ENCODE measurements at places on chromosomes 4 and X. TPM values are rescaled to one million over a fixed set of nuclear protein-coding genes. Genes with fewer than 3 reads are reported as not detected.

GRCh38 chr4:85555206-85555605 lies 80.3 kb downstream of the ARHGAP24 start:
- DNase-seq: peak; percentile 58

GRCh38 chr4:68724426-68724825 lies 54.0 kb upstream of the UGT2B15 start:
- DNase-seq: no peak

DNA sequence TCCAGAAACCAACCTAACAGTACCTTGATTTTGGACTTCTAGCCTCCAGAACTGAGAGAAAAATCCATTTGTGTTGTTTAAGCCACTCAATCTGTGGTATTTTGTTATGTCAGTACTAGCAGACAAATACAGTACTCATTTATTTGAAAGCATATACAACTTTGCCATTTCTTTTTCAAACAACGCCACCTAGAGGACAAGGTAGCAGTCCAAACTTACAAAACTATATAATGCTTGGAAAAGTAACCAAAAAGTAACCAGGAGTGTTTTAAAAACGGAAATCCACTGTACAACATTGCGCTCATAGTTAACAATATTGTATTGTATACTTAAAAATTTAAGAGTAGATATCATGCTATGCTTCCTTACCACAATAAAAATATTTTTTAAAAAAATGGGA lies 37.0 kb upstream of the FGF13 start:
- no peak for DNase-seq

GRCh38 chr4:14743172-14743571 lies 259.1 kb upstream of the CPEB2 start:
- DNase-seq: no peak

DNA sequence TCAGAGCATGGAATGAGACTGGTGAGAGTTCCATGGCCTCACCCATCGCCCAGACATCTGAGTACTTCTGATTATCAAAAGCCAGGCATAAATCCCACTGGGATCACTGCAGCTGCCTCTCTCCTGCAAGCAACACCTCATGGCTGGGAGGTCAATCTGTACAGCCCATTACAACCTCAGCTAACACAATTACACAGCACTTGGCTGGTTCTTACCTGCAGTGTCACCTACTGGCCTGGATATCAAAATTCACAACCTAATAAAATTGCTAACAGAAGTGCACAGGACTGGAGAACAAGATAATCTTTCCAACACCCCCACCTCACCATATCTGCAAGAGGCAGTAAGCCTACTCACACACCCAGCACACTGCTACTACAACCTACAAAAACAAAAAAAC lies 341.7 kb upstream of the NDST3 start:
- no peak for DNase-seq

DNA sequence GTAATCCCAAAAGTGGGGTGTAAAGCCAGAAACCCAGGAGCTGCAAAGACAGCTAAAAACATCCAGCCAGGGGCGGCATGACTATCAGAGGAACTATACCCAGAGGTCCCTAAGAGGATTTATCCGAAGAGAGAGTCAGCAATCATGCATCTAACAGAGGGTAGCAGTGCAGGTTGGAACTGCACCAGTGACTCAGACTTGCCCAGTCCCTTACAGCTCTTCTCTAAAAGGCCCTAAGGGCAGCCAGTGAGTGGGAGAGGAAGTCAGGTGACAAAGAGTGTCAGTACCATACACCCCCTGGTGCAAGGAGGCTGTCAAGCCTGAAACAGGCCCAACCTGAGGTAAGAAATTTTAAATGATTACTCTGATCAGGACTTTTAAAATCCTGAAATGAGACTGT lies 88.1 kb downstream of the CAMK2D start:
- no peak for DNase-seq

DNA sequence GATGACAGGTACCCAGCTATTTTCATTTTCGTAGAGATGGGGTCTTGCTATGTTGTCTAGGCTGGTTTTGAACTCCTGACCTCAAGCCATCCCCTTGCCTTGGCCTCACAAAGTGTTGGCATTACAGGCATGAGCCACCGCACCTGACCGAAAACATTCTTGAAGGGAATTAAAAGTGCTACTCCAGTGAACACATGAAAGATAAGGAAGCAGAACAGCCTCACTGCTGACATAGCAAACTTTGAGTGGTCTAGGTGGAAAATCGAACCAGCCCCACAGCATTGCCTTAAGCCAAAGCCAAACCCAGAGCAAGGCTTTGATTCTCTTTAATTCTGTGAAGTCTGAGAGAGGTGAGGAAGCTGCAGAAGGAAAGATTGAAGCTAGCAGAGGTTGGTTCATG lies 65.1 kb downstream of the KDM6A start:
- no peak for DNase-seq

- DNase-seq: no peak
Measured at GRCh38 chr4:147340111-147340510, 140.8 kb upstream of the EDNRA start.

- DNase-seq: no peak
Measured at GRCh38 chrX:48689208-48689920, 5.8 kb downstream of the WAS start.

GRCh38 chrX:38811515-38812243 lies 10.4 kb downstream of the MID1IP1 start:
- no peak for DNase-seq

GRCh38 chr4:13872155-13872554 lies 244.6 kb upstream of the BOD1L1 start:
- no peak for DNase-seq

DNA sequence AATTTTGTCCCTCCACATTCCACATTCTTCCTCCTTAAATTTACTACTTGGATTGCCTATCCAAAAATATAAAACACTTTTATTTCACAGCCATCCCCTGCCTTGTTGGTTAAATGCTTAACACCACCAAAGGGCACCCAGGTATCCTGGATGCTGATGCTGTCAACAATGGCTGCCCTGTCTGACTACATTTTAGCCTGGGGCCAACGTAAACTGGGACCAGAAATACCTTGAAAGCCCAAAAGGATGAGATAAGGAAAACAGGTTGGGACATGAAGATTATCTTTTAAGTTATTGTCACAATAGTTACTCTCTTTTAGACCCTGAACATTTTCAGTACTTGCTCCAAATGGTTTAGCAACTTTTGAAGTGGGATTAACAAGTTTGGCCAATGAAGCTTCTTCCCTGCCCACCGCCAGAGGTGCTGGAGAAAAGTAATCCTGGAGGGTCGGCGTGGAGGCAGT lies 775 bp upstream of the YIPF6 start:
- DNase-seq: no peak

GRCh38 chrX:24002167-24002566 lies 24.8 kb downstream of the KLHL15 start:
- no peak for DNase-seq

- no peak for DNase-seq
Measured at GRCh38 chr4:128220286-128221235, 67.1 kb downstream of the PGRMC2 start.

DNA sequence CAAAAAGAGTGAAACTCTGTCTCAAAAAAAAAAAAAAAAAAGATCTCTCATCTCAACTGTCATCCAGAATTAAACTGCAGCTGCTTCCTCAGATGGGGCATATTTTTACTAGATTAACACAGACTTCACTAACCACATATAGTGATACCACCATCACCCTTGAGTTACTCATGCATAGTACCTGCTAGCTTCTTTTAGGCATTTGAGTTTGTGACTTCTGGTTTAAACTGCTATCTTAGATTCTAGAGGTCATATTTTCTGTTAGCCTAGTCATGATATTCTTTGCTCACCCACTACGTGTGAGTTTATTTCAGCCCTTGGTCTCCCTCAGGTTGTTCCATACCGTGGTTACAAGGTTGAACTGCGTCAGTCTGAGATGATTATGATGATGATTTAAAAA lies 154.9 kb upstream of the BMP3 start:
- DNase-seq: peak; percentile 89

DNA sequence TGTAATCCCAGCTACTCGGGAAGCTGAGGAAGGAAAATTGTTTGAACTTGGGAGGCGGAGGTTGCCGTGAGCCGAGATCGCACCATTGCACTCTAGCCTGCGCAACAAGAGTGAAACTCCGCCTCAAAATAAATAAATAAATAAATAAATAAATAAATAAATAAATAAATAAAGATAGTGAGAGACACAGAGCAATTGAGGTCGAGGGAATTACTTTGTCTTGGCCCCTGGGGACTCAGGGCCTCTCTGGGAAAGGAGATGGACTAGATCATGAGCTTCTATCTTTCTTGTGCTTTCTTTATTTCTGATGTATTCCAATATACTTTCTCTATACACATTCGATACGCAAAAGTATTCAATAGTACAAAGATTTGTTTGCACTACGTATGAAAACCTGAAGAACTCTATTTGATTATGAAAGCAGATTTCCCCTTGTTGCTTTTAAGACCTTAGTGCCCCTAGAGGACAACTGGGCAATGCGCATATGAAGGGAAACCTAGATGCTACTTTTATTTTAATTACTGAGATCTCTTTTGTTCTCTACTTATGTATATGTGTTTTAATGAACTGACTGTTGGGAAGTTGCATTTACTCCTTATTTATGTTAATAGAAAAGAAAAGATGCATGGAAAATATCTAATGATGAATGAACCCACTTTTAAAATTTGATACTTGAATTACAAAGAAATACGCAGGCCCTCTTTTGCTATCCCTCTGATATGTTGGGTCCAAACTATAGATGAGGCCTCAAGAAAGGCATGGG lies 12.8 kb upstream of the ELOVL6 start:
- DNase-seq: no peak

DNA sequence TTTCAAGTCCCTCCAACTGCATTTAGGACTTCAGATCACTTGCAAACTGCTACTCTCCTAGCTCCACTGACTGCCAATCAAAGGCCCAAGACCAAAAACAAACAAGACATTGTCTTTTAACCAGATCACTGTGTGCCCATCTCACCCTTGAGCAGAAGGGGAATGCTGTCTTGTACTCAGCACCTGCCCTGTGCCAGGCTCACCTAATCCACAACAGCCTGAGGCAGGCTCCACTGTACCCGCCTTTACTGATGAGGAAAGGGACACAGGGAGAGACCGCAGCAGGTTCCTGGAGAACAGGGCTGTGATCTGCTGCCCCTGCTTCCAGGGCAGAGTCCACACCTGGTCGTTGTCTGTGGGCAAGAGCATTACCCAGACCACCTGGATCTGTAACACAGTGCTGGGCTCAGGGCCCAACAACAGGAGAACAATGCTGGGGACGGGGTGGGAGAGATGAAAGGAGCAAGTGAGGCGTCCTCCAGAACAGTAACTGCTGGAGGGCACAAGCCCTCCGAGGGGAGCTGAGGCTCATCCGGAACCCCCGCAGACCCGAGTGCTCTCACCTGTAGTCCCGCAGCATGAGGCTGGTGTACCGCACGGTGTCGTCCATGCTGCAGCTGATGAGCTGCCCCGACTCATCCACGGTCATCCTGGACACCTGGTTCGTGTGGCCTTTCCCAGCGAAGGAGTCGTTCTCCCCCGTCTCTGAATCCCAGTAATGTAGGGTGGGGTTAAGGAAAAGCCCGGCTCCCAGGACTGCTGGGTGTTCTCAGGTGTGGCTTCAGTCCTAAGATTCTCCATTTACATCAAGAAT lies 33.9 kb downstream of the WDR1 start:
- DNase-seq: no peak

- no peak for DNase-seq
Measured at GRCh38 chr4:125505621-125506020, 190.9 kb downstream of the FAT4 start.

DNA sequence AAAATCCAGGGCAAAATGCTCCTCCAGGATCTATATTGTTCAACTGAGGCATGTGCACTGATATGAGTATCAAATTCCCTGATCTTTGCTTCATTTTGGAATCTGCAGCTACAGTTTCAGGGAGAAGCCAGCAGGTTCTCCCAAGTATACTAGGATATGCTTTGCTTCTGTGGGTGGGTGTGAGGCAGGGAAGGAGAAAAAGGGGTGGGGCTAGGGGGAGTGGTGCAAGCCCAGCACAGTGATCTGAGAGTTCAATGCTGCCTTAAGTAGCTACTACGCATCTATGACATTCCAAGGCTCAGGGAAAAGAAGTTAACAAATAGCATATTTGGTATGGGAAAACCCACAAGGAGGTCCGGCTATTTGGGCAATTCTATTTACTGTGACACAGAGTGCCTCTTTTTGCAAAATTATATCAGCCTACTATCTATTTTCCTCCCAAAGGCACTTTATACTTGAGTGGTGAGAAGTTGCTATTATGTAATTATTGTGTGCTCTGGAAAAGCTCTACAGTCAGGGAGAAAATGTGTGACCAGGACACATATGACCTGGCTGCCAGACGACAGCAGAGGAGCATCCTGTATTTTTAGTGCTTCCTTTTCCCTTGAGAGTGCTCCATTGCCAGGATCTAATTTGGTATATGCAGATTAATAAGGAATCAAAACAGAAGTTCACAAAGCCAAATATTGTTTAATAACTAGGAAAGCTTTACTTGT lies 162.0 kb downstream of the RNF150 start:
- no peak for DNase-seq

- no peak for DNase-seq
Measured at GRCh38 chr4:96170198-96170597, 330.3 kb downstream of the PDHA2 start.

- no peak for DNase-seq
Measured at GRCh38 chrX:53084863-53085262, 2.7 kb downstream of the TSPYL2 start.

GRCh38 chr4:169745291-169745690 lies 12.5 kb downstream of the HPF1 start:
- no peak for DNase-seq

DNA sequence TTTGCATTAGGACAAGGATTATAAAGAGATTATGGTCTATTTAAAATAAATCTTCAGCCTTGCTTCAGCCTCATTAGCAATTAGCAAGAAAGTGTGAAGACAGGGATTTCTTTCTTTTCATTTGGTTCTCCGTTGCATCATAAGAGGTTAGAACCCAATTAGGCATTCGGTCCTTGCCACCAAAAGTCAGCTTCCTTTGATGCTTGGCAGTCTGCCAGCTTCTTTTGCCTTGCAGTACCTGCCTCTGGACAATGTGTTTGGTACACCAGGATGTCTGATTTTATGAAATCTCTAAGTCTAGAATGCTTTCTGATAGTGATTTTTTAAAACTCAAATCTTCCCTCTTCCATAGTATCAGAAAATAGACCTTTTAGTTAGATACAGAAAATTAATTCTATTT lies 12.4 kb downstream of the SMIM20 start:
- DNase-seq: no peak

The HDAC6 gene
- total RNA-seq: 47.0 TPM

The SPANXD gene
- not detected for total RNA-seq

The MYOZ2 gene
- total RNA-seq: not detected

The HSFX2 gene
- not detected for total RNA-seq

The SRPK3 gene
- total RNA-seq: not detected

The FAT4 gene
- total RNA-seq: 0.03 TPM

The DAPP1 gene
- total RNA-seq: 46.5 TPM

The FAM184B gene
- not detected for total RNA-seq

The GRPEL1 gene
- 44.1 TPM for total RNA-seq

The ZNF157 gene
- not detected for total RNA-seq

The SMAD1 gene
- total RNA-seq: 13.8 TPM

The CMC4 gene
- 10.3 TPM for total RNA-seq

The HERC5 gene
- 22.5 TPM for total RNA-seq

The PDCL2 gene
- not detected for total RNA-seq

The MAGEA2 gene
- total RNA-seq: not detected

All from GM12878 (cell line).